NCI-H524 treated with DMSO at 0.1 percent for 48 hours (cell line): ENCODE measurements at places on chromosomes 4 and X.

DNA sequence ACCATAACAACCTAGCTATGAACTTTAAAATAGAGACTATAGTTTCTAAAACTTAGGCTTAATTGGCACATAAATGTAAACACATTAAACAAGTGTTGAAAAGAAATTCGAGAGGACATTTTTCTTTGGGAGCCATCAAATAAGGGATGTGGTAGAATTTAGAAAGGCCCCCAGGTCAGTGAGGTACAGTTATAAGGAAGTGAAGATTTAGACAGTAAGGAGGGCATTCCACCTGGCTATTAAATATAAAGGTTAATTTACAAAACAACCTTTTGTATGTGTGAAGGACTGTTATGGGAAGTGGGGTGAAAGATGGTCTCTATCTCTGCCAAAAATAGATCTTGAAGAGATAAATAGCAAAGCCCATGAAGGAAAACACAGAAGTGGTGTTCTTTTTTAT, 83.9 kb downstream of the AFF1 start:
- no peak for DNase-seq

- DNase-seq = no peak
Observed at GRCh38 chr4:146633471-146633800, 5.3 kb upstream of the POU4F2 start.

DNA sequence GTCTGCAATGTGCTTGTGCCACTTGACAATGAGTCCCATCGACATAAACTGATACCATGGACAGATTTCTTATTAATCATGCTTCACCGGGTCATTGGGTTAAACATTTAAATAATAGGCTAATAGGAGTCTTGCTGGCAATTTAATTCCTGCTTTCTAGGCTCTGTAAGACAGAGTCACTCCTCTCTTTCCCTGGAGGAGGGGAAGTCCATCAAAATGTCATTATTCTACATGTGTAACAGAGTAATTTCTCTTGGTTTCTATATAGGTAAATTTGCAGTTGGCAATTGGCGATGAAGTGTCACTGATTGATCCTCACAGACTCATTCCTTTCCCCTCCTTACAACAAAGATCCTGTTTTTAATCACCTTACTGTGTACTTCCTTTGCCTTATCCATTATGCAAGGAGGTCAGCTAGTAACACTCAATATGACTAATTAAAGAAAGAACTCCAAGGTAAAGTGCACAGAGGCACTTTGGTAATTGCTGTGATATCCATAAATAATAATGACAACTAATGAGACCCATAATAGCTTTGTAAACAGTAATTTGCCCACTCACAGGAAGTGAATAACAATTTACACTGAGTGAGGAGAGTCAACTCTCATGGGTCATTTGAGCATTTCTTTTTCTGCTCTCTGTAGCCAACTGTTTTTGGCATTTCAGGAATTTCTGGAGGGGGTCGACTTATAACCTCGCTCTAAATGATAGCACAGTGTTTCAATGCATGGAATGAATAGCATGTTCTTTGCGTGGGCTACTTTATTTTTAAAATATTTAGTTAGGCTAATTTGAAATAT, 184.0 kb downstream of the UGT8 start:
- DNase-seq = no peak

- DNase-seq = peak; percentile 14
Observed at GRCh38 chr4:11489453-11490083, 60.9 kb upstream of the HS3ST1 start.

DNA sequence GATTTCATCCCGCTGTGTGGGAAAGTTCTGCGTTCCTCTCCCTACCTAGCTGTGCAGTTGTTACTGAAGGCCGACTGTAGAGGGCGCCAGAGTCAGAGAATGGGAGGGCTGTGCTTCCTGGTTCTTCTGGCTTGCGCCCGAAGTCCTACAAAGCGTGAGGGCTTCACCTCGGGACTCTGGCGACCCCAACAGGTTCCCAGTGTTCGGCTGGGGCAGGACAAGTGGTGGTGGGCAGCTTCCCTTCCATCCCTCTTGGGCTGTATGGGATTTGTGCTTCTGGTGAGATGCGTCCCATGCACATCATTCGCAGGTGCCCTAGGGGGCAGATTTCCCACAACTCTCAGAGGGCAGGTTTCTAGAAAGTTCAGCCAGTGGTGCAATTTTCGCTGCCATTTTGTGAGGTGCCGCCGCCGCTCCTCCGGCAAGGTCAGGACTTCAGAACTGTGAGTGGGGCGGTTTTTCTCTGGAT, 27.3 kb downstream of the CT45A1 start:
- no peak for DNase-seq

GRCh38 chr4:16264798-16265197, 38.5 kb upstream of the TAPT1 start:
- DNase-seq = no peak

DNA sequence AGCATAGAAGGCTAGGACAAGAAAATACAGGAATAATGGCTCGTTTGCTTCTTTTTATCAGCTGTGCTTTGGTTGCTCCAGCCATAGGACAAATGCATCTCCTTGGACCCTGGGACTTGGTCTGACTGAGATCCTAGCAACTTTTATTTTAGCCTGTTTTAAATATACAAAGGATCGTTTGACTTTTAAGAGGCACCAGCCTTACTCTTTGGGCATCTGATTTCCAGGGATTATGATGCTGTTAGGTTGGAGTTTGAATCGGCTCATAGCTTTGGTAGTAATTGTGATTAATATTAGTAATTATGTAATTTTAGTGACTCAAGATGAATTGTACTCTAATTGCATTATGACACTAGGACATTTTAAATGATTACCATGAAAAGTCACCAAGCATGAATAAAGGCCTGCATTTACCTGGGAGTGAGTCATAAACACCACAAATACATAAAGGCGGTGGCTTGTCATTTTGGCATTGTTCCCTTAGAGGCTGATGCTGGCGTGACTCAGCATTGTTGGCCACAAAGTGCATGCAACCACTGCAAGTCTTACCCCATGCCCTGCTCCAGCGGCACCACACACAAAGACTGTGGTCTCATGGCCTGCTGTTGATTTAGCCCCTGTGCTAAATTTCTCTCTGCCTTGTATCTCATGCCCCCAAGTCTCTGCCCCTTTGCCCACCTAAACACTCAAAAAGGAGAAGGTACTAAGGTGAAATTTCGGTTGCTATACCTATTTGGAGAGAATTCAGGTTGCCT, 12.4 kb downstream of the GPAT3 start:
- DNase-seq = no peak

GRCh38 chr4:123363729-123364128, 32.9 kb upstream of the SPRY1 start:
- no peak for DNase-seq

GRCh38 chr4:27194599-27195176, 334.0 kb downstream of the STIM2 start:
- no peak for DNase-seq

- no peak for DNase-seq
Observed at GRCh38 chrX:120559804-120560203, 958 bp downstream of the CUL4B start.

DNA sequence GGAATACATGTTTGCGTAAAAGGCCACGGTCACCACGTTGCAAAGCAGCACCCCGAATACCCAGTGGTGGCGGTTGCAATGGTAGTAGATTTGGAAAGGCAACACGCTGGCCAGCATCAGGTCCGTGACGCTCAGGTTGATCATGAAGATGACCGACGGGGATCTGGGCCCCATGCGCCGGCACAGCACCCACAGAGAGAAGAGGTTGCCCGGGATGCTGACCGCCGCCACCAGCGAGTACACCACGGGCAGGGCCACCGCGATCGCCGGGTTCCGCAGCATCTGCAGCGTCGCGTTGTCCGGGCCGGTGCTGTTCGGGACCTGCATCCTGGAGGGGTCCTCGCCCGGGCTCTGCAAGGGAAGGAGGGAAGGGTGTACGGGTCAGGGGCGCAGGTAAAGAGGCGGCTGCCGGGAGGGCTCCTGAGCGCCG, 13.5 kb upstream of the ASMTL start:
- no peak for DNase-seq

GRCh38 chr4:46388857-46389256, 1.1 kb downstream of the GABRA2 start:
- DNase-seq = no peak

DNA sequence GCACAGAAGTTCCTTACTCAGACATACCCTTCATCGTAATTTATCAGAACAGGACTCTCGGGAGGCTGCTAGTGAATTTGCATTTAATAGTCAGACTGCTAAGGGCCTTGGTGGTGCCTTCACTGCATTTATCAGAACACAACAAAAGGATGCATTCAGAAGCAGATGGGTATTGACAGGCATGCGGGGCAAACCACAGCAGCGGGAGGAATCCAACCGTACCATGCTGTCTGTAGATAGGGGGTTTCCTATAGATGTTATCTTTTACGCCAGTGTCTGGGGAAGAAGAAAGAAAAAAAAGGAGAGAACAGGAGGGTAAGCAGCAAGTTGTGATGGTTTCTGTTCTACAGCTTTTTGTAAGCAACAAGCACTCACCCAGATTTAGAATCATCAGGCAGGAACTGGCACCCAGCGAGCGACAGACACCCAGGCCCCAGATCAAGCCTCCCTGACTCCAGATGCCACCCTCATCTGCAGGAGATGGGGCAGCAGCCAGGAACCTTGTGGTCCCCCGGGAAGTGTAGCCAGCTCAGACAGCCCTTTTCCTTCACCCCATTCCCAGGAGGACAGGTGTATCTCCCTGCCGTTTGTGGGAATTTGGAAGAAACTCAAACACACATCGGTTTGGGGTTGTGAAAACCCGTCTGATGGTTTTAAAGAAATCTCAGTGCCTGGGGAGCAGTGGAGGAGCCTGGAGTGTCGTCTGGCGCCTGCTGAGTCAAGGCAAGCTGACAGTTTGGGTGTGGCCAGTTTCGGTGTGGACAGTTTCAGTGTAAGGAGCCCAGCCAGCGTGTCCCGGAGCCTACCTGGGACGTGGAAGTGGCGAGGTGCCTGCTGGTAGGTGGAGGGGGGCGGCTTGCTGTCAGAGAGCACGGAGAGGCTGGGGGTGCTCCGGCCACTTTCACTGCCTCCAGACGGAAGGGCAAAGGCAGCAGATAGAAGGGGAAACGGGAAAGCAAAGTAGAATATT, 80.0 kb upstream of the AFAP1 start:
- no peak for DNase-seq

GRCh38 chr4:148170408-148171365, 271.5 kb downstream of the NR3C2 start:
- DNase-seq = no peak

DNA sequence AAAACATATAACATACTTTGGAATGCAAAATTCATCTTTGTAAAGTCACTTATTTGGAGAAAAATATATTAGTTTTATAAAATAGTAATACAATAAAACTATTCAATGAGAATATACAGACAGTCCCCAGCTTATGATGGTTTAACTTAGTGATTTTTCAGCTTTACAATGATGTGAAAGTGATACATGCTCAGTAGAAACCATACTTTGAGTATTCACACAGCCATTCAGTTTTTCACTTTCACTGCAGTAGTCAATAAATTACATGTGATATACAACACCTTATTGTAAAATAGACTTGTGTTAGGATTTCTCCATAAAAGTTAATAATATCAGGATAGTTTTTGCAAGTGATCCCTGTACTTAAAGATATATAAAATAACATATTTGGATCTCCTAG, 436.0 kb downstream of the CENPC start:
- no peak for DNase-seq

GRCh38 chr4:54118850-54119589, 19.1 kb downstream of the GSX2 start:
- no peak for DNase-seq

- no peak for DNase-seq
Observed at GRCh38 chrX:40099055-40099958, 1.5 kb upstream of the BCOR start.

DNA sequence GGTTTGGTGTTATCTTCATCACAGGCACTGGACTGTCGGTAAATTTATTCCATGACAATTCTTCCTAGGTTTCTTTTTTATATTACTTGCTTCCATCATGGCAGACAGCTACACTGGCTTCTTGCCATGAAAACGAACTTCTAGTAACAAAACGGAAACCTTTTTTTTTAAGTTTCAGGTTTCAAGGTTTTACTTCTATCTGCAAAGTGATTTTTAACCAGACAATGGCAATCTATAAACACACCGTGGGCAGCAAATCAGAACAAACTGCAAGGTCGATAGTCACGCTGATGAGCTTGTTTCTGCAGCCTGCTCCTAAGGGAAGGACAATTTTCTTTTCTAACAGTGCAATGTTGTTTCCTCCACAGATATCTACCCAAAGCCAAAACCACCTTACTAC, 29.9 kb downstream of the XG start:
- DNase-seq = no peak

DNA sequence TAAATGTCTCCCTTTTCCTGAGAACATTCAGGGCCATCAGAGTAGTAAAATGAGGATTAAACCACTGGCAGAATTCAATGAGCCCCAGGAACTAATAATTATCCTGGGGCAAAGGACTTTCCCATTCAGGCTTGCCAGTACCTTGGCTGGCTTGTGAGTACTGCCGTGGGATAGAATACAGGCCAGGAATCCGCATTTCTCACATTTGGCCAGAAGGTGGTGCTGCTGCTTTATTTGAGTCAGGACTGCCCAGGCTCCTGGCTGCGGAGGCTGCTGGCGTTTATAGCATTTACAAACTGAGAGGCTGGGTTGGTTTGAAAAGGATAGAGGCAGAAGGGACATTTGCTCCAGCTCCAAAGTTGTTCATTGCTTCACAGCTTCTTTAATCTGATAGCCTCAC, 91.4 kb downstream of the RTL9 start:
- DNase-seq = no peak

- no peak for DNase-seq
Observed at GRCh38 chr4:138696058-138696457, 319.5 kb upstream of the NOCT start.

GRCh38 chr4:30867427-30867826, 147.3 kb downstream of the PCDH7 start:
- DNase-seq = no peak

DNA sequence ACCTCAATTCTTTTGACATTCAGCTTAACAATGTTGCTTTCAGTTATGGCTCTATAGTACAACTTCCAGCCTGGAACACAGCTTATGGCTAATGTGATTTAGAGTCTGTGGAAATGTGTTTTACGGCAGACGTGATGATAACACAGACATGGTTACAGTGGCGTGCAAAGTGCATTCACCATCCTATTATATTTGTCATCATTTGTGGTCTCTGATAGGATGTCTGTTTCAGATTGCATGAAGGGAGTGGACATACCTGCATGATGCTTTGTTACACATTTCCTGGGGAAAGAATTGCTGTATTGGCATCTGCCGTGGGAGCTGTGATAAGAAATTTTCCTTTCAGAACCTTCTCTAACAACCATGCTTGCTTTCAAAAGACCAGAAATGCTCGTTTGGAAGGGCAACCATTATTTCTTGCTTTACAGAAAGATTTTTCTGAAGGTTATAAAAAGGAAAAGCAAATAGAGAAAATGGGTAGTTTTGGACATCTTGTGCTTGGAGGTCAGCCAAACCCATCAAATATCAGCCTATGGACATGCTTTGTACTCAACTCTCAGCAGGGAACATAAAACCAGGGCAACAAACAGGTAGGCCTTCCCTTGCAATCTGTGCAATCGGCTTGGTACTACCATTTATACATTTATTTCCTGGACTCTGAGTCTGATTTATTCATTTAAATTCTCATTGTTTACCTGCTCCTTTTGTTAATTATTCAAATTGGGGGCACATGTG, 273.9 kb downstream of the TLL1 start:
- no peak for DNase-seq

GRCh38 chr4:139509727-139510410, 46.1 kb downstream of the SETD7 start:
- no peak for DNase-seq
